ENCODE measurements at places on chromosomes 4 and X. TPM values are rescaled to one million over a fixed set of nuclear protein-coding genes. Genes with fewer than 3 reads are reported as not detected.

The SMIM10 gene
- 0.51 TPM for total RNA-seq

The ADGRL3 gene
- total RNA-seq, result 44.8 TPM

The CFI gene
- total RNA-seq, result 2.6 TPM

The SHISA3 gene
- total RNA-seq, result 0.36 TPM

The RBMXL3 gene
- not detected for total RNA-seq

The HAND2 gene
- total RNA-seq, result 1.5 TPM

The XAGE3 gene
- not detected for total RNA-seq

The KLHL4 gene
- 80.9 TPM for total RNA-seq

The GABRG1 gene
- not detected for total RNA-seq

The FGF13 gene
- total RNA-seq, result 42.6 TPM

The FOXR2 gene
- not detected for total RNA-seq

The SULT1B1 gene
- not detected for total RNA-seq

The TMSB15B gene
- 20.1 TPM for total RNA-seq

The CT45A2 gene
- total RNA-seq, result not detected

The SSX2 gene
- not detected for total RNA-seq

The INTU gene
- total RNA-seq, result 6.4 TPM

GRCh38 chr4:20639346-20639745 lies 60.9 kb upstream of the PACRGL start:
- DNase-seq, result no peak

DNA sequence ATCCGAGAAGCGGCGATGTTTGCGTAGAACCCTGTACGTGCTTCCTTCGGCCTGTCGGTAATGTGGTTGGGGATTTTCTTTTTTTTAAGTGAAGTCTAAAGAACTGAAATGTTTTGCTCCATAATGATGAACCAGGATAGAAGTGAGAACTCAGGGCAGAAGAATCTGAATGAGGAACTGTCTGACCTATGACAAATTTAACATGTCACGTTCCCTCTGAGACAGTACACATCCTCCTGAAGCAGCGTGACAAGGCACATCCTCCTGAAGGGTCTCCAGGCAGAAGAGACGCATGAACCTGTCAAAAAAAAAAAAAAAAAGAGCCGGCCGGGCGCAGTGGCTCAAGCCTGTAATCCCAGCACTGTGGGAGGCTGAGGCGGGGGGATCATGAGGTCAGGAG lies 6.2 kb downstream of the CSF2RA start:
- no peak for DNase-seq

GRCh38 chr4:48297256-48297846 lies 27.7 kb upstream of the TEC start:
- DNase-seq, result no peak

- no peak for DNase-seq
Measured at GRCh38 chrX:103099691-103100090, 6.7 kb upstream of the NXF3 start.

- no peak for DNase-seq
Measured at GRCh38 chrX:154355094-154355775, 19.2 kb downstream of the FLNA start.

DNA sequence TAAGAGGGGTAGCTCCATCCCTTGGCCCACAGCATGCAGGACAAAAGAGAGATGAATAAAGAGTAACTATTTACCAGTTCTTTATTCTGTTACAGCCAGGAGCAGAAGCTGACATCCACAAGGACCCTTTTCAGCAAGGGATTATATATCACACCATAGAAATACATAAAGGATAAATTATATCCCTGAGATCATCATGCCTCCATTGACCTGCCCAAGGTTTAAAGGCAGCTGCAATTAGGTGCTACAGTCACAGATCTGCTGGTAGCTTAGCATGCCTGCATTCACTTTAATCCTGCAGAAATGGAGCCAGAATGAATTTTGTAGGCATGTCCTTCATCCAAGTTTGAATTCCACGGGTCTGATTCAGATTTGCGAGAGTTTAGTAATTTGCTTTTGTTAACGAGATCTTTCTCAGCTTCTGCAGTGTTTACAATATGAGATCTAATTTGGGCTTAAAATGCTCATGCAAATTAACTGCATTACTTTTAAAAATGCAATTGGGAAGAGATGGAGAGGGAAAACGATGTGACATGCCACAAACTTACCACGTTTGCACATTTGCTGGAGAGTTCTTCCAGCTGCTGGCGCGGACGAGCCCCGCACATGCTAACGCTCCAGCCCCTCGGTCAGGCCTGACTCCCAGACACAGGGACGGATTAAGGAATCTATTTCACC lies 327.0 kb upstream of the NOCT start:
- no peak for DNase-seq

GRCh38 chrX:132918523-132918922 lies 39.9 kb downstream of the HS6ST2 start:
- DNase-seq, result no peak

DNA sequence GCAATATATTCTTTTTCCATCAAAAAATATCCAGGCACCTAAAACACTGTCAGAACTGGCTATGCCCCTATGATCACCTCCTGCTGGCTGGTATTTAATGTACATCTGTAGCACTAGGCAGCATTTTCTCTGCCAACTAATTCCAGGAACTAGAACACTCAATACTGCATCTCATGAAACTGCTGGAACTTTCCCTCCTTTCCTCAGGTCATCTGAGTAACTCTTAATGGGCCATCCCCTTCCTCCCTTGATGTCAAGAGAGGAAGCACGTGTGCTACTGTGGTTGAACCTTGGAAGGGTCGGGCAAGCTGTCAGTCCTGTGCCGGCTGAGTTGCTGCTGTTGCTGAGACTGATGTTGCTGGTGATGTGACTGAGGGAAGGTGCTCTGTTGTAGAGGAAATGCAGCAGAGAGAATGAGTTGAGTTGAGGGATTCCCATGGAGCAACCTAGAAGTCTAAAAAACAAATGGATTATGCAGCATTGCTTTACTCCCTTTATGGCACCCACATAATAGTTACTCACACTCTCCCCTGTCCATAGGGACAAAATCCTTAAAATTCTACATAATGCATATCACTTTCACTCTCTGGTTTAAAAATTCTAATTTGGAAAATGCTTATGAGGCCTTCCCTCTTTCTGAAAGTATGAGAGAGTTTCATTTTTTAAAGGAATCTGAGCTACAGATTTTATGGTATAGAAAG lies 39.5 kb downstream of the TMEM165 start:
- DNase-seq, result peak; percentile 29

DNA sequence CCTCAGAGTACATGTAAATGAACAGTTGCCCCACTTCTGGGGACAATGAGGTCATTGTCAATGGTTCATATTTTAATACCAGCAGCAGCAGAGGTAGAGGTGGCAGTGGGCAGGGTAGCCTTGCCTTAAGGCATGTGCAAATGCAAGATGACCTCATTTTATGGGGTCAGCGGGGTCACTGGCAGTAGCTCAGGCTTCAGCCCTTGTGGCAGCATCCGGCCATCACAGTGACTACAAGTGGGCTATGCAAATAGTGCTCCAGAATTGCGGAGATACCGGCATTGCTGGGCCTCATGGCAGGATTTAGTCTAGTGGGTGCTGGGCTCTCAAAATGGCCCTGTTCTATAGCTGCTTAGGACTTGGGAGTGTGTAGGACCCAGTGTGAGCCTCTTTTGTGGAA lies 144.7 kb downstream of the FAM47A start:
- no peak for DNase-seq

DNA sequence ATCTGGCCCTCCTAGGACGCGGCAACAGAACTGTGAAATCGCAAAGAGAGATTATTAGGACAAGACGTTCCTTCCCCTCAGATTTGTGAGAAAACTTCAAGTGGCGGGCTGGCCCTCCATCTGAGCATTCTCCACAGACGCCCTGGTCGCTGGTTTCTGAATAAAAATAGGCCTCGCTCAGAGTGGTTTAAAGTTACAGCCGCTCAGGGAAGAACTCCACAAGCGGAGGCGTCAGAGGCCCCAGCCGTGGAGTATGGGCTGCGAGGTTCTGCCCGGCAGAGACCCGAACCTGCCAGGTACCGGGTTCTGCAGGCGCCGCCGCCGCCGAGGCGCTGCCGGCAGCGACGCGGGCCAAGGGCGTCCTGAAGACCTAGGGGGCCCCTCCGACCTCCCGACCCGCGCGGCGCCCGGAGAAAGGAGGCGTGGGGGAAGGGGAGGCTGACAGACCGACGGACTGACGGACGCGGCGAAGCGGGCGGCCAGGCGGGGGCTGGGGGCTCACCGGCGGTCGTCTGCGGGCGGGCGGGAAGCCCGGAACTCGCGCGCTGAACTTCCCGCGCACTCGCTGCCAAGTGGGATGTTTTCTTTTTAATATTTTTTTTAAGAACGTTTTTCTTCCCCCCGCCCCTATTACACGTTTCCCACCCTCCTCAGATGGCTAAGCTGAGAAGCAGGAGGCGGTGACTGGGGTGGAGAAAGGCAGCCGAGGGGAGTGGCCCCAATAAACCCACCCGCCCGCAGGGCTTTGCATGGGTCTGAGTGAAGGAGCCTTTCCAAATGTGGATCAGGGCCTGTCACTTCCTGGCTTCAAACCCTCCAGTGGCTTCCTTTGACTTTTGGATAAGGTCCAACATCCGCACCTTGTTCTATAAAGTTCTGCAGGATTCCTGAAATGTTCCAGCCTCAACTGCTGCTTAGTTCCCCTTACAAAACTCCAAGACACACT lies at the start of gene PABPC4L:
Gene PABPC4L, minus strand, starts transcription at position 574 of the 946 bp plus-strand sequence. CDS start 770 bp downstream, outside the sequence.
- peak; percentile 19 for DNase-seq

DNA sequence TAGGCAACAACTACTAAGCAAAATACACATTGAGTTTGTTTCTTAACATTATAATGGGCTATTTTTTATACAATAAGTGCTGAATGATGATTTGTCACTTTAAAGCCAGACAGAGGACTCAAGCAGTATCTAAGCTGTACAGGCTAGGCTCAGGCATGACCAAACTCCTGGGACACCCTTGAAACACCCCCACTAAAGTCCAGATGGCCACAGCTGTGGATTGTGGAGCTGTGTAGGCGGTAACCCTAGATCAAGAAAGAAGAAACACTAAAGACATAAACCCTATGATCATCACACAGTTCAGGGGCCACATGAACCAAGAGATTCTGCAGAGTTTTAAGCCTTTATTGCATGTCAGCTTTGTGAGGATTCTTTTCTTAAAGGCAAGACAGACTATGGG lies 25.1 kb downstream of the TAB3 start:
- DNase-seq, result no peak

- no peak for DNase-seq
Measured at GRCh38 chr4:153988492-153989363, 199.8 kb upstream of the SFRP2 start.

DNA sequence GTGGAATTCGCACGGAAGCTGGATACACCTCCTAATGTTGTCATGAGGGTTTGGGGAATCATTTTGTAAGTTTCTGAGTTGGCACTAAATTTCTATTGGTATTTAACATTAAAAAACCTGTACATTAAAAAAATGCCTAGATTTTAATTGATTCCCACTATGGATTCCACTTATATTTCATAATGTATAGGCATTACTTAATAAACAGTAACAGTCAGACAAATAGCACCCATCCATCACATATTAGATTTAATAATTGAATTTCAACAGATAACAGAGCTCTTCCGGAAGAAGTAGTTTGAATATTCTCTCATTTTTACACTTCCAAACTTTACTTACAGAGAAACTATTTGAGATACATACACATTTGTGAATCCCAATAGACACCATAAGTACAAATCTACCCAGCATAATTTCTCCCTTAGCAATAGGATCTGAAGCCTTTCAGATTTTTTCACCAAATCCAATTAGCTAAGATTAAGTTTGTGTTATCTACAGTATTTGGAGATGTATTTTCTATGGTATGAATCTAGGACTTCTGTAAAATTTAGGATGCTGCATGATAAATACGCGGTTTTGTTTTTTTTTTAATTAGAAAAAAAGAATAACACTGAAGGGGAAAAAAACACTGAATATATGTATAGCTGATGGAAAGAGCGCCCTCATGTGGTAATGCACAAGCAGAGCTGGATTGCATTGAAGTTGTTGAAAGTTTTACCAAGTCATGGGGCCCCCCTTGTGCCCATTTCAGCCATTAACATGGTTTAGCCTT lies 12.2 kb upstream of the ODAM start:
- DNase-seq, result peak; percentile 42

GRCh38 chr4:146477054-146477453 lies 44.7 kb downstream of the SLC10A7 start:
- DNase-seq, result no peak

- DNase-seq, result no peak
Measured at GRCh38 chr4:38582445-38582844, 81.6 kb upstream of the KLF3 start.

DNA sequence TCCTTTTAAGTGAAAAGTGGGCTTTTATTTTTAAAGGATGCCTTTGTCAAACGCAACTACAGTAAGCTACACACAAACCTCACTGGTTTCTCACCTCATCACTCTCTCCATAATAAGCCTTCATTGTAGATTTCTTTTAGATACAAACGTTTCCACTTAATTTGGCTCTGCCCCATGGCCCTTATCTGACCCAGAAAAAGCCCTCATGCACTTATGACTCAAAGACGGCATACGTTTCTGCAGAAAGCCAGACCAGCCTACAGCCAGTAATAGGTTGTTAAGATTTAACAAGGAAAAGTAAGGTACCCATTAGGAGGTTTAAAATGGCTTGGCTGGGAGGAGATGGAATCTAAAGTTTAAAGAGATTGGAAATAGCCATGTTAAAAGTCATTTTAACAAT lies 914.6 kb upstream of the INTU start:
- no peak for DNase-seq

GRCh38 chr4:8545439-8545765 lies 34.8 kb upstream of the GPR78 start:
- DNase-seq, result no peak

GRCh38 chr4:186051096-186051495 lies 17.9 kb upstream of the TLR3 start:
- no peak for DNase-seq

- DNase-seq, result no peak
Measured at GRCh38 chr4:119739796-119740195, 111.2 kb upstream of the PDE5A start.

GRCh38 chr4:152038238-152038637 lies 277.4 kb upstream of the GATB start:
- DNase-seq, result no peak

GRCh38 chr4:159764343-159764952 lies 661.6 kb downstream of the RAPGEF2 start:
- DNase-seq, result peak; percentile 50

GRCh38 chr4:52102587-52102986 lies 51.5 kb downstream of the SPATA18 start:
- no peak for DNase-seq

- no peak for DNase-seq
Measured at GRCh38 chr4:10031668-10032590, 10.6 kb upstream of the SLC2A9 start.

Data from endothelial cell (in vitro differentiated cells).